ENCODE measurements at places on chromosomes 5 and 9. TPM values are rescaled to one million over a fixed set of nuclear protein-coding genes. Genes with fewer than 3 reads are reported as not detected.

Gene PCBD2
- polyA plus RNA-seq: 23.0 TPM

Gene EGFL7
- polyA plus RNA-seq: 86.0 TPM

Gene SPINK6
- not detected for polyA plus RNA-seq

Gene MSX2
- 0.82 TPM for polyA plus RNA-seq

DNA sequence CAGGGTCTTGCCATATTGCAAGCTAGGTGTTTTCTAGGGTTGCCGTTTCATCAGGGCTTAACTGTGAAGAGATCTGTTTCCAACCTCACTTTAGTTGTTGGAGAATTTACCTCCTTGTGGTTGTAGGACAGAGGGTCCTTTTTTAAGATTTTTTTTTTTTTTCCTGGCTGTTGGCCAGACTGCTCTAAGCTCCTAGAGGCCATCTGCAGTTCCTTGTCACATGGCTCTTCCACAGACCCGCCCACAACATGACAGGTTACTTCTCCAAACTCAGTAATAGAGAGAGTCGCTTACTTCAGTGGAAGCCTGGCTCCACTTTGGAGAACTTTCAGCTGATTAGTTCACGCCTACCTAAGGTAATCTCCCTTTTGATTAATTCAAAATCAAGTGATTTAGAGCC lies 543.7 kb downstream of the DMRTA1 start:
- no peak for DNase-seq

Gene FSTL4
- polyA plus RNA-seq: 1.5 TPM

DNA sequence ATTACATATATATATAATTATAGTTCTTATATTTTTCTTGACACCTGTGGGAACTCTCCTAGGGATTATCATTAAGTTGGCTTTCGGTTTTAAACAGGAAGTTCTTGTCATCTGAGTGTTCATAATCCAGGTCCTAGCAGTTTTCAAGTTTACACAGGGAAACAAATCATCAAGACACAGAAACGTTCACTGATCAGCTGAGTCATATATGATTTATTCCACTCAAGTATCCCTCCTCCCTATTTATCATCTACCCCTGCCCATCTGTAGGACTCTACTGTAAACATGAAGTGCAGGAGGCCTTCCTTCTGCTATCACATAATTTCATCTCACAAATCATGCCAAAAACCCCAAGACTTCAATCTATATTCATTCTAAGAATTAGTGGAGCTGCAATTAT lies 6.3 kb downstream of the SLC25A51 start:
- no peak for DNase-seq

Gene ADAMTS19
- 5.2 TPM for polyA plus RNA-seq

- DNase-seq: no peak
Observed at GRCh38 chr9:69173497-69173890, 583 bp upstream of the TJP2 start.

DNA sequence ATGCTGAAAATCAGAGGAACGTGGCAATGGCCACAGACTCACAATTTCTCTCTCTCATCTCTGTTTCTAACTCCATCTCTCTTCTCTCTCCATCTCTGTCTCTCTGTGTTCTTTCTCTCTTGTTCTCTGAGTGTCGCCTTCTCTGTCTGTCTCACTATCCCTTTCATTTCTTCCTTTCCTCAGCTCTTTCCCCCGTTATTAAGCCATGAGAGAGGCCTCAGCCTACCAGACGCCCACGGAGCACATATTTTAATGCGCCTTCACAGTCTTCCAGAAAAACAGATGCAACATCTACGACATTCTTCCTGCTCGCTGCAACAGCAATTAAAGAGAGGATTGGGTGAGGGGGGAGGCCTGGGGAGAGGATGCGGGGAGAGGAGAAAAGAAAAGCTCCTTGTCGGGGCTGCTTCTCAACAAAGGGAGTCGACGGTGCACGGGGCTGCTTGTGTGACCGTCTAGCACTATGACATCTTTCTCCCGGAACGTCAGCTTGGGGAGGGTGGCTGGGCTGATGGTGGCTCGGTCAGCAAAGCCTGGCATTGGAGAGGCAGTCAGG lies 37.7 kb upstream of the NEURL1B start:
- peak; percentile 59 for DNase-seq

GRCh38 chr5:11383506-11384095 lies 520.6 kb downstream of the CTNND2 start:
- no peak for DNase-seq

- no peak for DNase-seq
Observed at GRCh38 chr5:173228639-173229381, 6.2 kb downstream of the NKX2-5 start.

Data from renal pelvis (tissue), 12 donors.